ENCODE measurements at places on chromosomes 3 and 15.
A peak's percentile ranks its signal among the peaks of the same experiment; 100 is the strongest.

GRCh38 chr3:53719796-53720195, 126.4 kb downstream of the CHDH start:
- no peak for DNase-seq

- DNase-seq: no peak
Observed at GRCh38 chr3:42092006-42092405, 849 bp downstream of the TRAK1 start.

DNA sequence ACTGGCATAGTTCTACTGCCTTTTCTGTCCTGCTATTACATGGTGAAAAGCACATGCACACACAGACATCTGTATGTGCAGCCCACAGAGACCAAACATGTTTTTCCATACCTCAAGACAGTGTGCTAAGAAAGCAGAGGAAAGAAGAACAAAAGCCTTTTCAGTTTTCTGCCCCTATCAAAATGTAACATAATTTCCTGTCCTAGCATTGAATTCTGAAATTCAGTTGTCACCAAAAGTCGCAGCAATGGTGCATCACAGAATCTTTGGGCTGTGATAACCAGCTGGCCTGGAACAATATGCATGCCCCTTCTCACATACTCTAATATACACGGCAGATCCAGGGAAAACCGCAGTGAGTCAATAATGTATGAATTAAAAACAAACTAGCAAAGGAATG, 153.8 kb upstream of the RAP2B start:
- DNase-seq: no peak

DNA sequence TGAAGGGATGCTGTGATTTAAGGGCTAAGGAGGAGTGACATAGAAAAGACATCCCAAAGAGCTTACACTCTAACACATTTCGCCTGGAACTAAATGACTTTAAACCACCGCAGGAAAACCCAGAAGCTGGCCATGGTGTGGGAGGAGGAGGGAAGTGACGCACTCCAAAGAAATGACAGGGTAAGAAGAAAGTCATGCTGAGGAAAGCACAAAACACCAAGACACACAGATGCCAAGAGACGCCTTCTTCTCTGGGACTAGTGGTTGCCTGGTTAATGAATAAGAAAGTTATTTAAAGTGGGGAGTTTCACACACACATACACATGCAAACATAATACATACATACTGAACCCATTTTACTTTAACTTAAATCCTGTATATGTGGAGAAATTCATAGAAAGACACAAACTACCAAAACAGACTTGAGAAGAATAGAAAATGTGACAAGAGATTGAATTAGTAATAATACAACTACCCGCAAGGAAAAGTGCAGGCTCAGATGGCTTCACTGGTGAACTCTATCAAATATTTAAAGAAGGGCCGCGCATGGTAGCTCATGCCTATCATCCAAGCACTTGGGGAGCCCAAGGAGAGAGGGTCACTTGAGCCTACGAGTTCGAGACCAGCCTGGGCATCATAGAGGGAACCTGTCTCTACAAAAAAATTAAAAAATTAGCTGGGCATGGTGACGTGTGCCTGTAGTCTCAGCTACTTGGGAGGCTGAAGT, 125.5 kb downstream of the NSMCE3 start:
- no peak for DNase-seq

DNA sequence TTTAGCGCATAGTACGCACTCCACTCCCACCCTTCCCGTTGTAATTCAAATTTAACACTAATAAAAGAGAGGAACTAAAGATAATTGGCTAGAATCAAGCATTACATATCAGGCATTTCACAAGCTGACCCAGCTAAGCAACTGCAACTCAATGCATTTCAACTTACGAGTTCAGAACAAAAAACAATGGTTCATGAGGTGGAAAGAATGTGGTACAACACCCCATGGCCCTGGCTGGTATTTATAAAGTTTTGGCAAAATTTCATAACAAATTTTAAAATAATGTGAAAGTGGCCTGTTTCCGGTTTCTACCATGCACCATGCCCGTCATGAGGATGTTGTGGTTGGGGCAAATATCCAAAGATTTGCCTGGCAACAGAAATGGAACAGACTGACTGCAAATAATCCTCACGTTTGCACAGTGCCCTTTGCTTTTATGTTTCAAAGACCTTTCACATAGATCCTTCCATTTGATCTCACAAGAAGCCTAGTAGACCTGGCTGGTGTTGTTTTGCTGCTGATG, 455.3 kb upstream of the NR2F2 start:
- peak; percentile 39 for DNase-seq

DNA sequence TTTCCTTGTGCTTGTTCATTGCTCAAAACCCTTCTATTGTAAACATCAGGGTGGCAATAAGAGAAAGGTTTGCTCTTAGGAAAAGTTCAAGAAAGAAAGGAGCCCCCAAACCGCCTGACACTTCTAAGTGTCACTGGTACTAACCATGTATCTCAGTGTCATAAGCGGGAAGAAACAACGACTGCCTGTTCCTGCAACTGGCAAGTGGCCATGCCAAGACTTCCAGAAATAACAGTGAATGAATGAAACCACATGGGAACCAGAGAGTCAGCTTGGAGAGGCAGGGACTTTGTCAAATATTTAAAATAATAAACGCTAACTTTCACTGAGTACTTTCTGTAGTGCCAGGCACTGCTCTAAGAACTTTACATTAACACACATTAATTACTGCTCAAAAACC, 1.1 kb downstream of the PLSCR2 start:
- no peak for DNase-seq
